ENCODE measurements at places on chromosomes 12 and 14. TPM values are rescaled to one million over a fixed set of nuclear protein-coding genes. Genes with fewer than 3 reads are reported as not detected.

ALG10 gene
- 24.1 TPM for total RNA-seq

KRT75 gene
- not detected for total RNA-seq

FOXM1 gene
- 73.7 TPM for total RNA-seq

GRCh38 chr12:131918311-131919050, 10.6 kb upstream of the PUS1 start:
- peaks cover 2% of the 10 kb centered on the region for H3K36me3 ChIP-seq
- no peaks in the 10 kb centered on the region for H3K27me3 ChIP-seq
- no peak for DNase-seq
- H3K4me1 ChIP-seq: no peaks in the 10 kb centered on the region
- no peak overlapping the region for H3K27ac ChIP-seq

GRCh38 chr14:26528415-26529182, 69.2 kb downstream of the NOVA1 start:
- H3K36me3 ChIP-seq: no peaks in the 10 kb centered on the region
- H3K4me3 ChIP-seq: no peak overlapping the region

DNA sequence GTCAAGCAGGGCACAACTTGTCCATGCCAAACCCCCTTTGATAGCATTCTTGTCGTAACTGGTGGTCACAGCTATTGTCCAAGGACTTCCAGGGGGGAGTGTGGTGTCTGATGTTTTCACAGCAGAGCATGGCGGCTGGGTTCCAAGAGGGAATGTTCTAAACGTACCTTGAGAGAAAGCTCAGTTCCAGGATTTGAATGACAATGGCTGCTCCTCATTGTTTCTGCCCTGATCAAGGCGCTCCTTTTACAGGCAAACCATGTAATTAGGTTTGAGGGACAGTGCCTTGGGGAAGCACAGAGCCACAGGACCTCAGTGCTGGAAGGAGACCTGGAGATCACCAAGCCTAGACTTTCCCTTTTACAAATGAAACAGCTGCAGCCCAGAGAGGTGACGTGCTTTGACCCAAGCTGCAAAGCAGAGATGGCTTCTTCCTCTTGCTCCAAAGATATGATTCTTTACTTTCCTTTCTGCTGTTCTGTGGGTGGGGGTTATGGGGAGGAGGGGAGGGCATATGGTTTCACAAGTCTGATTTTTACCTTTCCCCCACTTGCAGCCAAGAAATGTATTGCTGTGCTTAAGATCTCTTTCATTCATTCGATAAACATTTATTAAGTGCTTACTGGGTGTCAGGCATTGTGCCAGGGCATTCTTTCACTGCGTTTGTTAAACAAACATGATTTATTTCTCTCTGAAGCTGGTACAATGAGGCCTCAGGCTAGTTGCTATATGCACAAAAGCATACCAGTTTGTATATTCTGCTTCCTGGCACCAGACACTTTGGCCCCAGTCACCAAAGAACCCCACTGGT, 172.8 kb downstream of the KTN1 start:
- H3K36me3 ChIP-seq: peaks cover 2% of the 10 kb centered on the region
- no peak overlapping the region for H3K4me3 ChIP-seq
- H3K27me3 ChIP-seq: no peaks in the 10 kb centered on the region
- DNase-seq: no peak
